CD4-positive, alpha-beta T cell treated with Interferon alpha-2 for 1 hour (primary cell): ENCODE measurements at places on chromosomes 6 and 20.

DNA sequence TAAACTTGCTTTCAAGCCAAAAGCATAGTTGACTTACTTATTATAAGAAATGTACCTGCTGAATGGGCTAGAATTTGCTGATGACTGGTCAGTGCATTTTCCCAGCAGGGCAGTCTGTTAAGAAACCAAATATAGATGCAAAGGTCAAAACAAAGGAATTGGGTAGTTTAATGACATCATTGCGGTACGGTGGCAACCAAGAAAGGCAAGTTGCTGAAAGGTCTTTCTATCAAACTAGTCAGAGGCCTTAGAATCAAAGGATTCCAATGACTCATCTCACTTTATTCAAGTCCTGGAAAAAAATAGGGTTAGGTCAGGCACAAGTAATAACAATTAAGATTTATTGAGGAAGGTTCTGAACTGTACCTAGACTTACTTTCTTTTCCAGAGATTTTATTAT, 76.4 kb downstream of the KIZ start:
- no peak for DNase-seq

DNA sequence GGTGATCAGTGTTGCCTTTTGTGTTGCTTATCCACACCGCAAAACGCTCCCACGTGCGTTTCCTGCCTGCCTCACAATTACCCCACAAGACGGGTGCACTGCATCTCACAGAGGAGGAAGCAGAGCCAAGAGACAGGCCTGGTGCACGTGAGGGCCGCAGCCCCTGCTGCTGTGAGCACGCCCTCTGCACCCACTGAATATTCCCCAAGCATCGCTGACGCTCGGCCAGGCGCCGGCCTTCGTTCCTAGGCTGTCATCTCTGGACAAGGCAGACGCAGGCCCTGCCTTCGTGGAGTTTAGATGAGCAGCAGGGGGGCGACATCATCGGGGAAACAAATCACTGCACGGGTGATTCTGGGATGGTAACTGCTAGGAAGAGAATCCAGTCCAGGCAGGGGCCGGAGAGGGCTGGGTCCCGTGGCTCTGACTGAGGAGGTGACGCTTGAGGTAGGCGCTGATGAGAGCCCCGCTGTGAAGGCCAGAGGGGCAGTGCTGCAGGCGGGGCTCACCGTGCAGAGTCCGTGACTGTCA, 162.4 kb upstream of the QKI start:
- no peak for DNase-seq

- DNase-seq: no peak
These were observed 356 bp downstream of the BYSL start for GRCh38 chr6:41921712-41921998.

DNA sequence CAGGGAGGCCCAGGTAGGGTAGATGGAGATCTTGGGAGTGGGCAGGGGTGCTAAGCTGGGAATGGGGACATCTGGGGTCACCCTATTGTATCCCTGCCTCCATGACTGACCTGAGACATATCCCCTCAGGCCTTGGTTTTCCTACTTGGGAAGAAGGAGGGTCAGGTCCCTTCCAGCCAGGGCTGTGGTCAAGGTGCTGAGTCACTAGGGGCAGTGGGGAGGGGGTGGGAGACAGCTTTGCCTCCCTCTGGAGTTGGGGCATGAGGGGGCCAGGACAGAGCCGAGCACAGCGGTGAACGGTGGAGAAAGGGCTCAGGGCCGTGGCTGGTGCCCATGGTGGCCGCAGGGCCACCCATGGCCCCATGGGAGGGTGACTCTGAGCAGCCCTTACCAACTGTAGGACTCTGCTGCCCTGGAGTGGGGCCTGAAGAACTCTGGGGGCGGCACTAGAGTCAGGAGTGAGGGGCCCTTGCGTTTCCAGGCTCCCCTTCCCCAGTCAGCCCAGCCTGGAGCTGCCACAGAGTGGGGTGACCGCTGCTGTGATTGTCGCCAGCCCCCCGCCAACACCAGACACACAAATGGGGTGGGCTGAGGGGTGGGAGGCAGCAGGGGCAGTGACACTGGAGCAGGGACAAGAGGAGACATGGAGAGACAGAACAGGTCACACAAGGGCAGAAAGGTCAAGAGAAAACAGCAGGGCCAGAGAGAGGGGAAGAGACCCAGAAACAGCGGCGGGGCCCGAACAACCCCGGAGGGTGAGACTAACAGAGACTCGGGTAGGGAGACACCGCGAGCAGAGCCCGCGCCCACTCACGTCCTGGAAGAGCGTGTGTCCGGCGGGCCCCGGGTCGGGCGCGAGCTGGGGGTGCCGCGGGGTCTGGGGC, 576 bp downstream of the NECAB3 start:
- no peak for DNase-seq

DNA sequence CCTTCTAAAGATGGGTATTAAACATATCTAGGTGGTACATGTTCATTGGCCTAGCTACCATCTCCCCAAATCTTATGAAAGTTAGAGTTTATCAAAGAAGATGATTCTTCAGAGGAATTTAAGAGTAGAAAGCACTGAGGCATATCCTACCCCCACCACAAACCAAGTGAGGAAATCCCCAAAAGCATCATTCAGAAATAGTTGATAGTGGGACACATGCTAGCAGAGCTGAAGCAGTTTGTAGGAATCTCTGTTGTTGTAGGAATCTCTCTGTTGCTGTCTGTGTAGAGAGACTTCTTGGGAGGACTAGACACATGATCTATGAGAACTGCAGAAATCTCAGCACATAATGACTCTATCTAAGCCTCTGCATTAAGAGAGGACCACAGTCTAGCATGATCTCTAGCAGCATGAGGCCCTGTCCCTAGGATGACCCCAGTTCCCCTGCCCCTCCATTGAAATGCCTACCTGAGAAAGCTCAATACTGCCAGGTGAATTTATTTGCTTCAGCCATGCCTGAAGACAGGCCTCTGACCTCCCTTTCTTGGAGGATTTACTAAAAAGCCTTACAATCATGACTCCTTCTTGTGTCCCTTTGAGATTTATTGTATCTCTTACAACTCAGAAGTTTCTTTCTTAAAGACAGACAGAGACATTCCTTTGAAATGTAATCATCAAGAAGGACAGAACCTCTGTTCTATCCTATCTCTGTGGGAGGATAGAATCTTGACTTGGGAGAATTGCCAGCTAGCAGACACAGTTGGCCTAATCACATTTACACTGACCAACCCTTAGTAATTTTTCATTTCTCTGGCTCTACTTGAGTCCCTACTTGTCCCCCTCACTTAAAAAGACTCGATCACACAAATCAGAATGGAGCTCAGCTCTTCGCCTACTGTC, 582.4 kb downstream of the PHF3 start:
- no peak for DNase-seq

- DNase-seq: no peak
These were observed 3.2 kb upstream of the REPS1 start for GRCh38 chr6:138991206-138991605.

GRCh38 chr6:43687079-43687436, 533 bp downstream of the MRPS18A start:
- no peak for DNase-seq

DNA sequence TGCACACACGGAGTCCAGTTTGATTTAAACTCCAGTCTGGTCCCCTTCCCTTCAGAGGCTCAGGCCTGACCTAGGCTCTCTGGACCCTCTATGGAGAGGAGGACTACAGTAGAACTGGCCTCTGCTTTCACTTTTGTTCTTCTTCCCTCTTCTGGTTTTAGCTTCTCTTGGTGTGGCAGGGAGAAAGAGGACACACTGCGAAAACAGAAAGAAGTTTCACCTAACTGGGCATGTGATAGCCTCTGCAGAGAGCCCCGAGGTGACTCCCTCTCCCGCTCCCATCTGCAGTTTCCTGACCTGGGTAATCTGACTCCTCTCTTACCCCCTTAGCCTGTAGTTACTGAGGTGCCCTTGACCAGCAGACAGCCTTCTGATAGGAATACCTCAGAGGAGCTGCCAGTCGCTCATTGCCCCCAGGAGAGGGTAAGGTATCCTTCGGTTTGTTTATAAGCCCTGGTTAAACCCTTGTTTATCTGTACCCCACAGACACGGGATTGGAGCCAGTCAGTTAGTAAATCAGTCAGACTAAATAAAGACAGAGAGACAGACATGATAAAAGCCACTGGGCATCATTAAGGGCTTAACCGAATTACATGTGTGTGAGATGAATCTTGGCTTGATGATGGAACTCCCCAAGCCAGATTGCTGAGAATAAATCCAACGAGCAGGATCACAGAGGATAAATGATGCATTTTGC, 12.0 kb upstream of the DTNBP1 start:
- no peak for DNase-seq

- no peak for DNase-seq
These were observed 38.9 kb downstream of the SAMD5 start for GRCh38 chr6:147547369-147547902.

DNA sequence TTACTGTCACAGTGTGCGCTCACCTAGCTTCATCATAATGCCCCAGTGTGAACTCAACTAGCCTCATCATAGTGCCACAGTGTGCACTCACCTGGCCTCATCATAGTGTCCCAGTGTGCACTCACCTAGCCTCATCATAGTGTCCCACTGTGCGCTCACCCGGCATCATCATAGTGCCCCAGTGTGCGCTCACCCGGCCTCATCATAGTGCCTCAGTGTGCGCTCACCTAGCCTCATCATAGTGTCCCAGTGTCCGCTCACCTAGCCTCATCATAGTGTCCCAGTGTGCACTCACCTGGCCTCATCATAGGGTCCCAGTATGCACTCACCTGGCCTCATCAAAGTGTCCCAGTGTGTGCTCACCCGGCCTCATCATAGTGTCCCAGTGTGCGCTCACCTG, 10.6 kb downstream of the TMEM242 start:
- DNase-seq: no peak

- DNase-seq: no peak
These were observed 33.6 kb downstream of the CDK19 start for GRCh38 chr6:110781522-110782214.

GRCh38 chr20:62969179-62969760, 16.8 kb downstream of the SLC17A9 start:
- DNase-seq: no peak

GRCh38 chr20:23142162-23143050, 56.3 kb upstream of the CD93 start:
- no peak for DNase-seq

DNA sequence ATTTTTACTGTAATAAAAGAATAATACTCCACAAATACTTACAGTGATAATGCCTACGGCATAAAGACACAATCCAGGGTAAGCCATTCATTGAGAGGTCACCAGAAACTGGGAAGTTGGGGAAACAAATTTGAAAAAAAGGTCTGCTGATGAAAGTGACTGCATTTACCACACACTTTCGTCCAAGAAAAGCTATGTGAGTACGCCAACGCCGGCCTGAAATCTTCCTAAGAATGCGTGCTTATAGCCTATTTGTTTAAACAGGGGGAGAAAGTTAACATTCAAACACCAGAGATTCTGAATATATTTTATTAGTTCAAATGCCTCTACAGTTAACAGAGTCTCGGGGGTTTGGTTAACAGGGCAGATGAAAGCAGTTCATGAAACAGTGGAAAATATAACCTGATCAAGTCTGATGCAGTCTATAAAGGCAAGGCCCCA, 657 bp upstream of the LTV1 start:
- no peak for DNase-seq

DNA sequence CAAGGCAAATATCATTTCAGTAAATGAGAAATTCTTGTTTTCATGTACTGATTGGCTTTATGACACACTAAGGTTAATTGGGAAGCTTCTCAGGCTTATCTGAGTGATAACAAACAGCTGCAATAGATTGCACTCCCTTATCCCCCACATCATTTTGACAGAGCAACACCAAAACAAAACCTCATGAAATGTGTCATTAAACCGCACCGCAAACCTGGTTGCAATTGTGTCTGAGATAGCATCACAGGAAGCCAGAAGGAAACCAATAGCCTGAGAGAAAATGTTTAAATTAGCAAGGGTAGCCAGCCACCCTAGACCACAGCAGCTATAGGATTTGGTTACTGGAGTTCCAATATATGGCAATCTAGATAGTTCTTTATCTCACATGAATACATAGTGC, 31.6 kb upstream of the LAMA4 start:
- DNase-seq: peak; percentile 8

- DNase-seq: no peak
These were observed 41.7 kb downstream of the CNKSR3 start for GRCh38 chr6:154468760-154469159.

GRCh38 chr6:22313796-22314195, 17.0 kb upstream of the PRL start:
- DNase-seq: no peak

DNA sequence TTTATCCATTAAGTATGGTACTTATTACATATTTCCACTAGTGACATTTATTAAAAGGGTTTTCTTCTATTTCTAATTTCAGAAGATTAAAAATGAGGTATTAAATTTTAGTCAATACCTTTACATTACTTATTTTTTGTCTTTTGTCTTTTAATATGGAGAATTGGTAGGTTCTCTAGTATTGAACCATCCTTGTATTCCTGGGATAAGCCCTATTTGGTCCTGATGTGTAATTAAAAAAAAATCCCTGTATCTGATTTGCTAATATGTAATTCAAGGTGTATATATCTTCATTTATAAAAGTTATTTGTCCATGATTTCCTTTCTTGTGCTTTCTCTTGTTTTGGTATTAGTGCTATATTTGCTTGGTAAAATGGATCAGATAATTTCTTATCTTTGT, 153.7 kb downstream of the TRMT11 start:
- no peak for DNase-seq

DNA sequence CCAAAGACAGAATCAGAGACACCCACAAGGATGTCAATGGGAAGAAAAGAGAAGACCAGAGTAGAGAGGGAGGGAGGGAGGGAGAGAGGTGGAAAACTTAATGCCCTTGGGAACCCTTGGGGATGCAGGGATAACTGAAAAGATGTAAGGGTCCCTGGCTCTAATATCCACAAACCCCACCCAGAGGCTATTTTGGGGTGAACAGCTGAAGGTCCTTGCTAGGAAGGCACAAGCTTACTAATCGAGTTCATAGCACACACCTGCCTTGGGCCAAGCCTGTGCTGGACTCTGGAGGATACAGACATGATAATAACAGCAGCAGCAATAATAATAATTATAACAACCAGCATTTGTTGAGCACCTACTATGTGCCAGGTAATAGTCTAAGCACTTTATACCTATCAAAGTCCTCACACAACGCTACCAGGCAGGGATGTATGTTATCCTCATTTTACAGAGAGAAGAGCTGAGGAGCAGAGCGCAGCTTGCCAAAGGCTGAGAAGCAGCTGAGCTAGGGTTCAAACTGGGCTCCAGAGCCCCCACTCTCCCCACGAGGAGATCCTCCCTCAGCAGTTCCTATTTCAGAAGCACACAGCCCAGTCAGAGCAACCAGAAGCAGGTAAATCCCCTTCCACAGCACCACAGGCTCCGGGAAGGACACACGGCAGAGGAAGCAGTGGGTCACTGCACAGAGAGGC, 174.2 kb downstream of the ANKRD60 start:
- no peak for DNase-seq

- no peak for DNase-seq
These were observed 147.1 kb upstream of the MARCKS start for GRCh38 chr6:113709936-113710509.

GRCh38 chr20:58330687-58331086, 21.2 kb downstream of the RAB22A start:
- no peak for DNase-seq
